ENCODE measurements at places on chromosomes 6 and 20.

- no peak for DNase-seq
These were observed 87.5 kb downstream of the ZFP64 start for GRCh38 chr20:52103913-52104545.

- DNase-seq = no peak
These were observed 438.2 kb downstream of the CD83 start for GRCh38 chr6:14555804-14556203.

DNA sequence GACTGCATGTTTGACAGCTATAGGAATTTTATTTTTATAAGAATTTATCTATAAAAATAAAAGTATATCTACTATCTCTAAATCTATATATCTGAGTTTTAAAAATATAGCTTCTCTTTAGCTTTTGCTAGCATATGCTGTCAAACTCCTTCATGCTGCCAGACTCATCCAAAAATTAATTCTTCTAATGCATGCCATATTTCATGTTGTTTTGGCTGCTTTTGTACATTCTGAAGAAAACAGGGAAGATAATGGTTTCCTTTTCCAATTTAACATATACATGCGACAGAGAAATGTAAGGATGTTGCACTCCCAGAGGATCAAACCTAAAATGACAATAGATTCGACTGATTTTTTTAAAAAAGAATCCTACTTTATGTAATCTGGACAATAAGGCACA is 577.2 kb upstream of the FLRT3 start:
- DNase-seq = no peak

GRCh38 chr6:126662966-126663365 is 323.1 kb downstream of the CENPW start:
- no peak for DNase-seq

DNA sequence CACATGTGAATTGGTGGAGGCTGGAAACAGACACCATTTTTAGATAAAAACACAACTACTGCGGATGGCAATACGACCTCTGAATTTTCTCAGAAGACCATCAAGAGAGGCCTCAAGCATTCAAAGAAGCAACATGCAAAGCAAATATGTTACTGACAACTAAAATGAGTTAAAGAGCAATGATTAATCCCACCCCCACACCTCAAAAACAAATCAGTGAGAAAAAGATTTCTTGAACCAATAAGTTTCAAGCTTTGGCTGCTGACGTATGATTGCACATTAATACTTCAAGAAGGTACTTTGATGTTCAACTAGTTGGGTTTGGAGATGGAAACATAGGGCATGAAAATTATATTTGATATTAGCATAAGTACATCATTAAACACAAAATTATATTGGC is 982 bp downstream of the MMUT start:
- no peak for DNase-seq

DNA sequence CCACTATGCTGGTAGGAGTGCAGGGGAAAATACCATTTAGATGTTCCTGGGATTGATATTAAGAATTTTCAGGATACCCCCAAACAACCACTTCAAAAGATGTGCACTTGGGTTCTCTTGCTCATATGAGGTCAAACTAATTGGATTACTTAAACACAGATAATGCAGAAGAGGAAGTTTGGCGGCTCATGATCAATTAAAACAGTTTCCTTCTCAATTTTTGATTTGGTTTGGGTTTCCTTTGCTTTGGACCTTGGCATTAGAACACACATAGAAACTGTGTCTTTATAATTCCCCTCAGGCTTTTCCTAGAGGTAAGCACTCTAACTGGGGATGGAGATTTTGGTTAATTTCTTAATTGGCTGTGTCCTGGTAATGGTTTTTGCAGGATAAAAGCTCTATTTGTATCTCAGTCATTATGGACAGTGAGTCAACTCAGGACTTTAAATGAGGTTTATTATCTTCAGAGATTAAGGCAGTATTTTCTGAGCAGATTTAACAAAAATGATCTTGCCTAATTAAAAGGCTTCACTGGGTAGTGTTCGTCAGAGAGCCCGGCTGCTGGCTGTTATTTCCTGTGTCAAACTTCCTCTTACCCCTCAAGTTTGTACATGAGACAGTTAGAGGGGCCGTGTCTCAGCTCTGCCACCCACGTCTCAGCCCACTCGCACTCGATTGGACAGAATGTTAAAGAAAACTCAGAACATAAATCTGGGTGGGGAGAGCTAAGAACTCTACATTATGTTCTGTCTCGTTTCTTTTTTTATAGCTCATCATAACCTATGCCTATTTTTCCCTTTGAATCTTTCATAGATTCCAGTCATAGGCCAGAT is 50.3 kb upstream of the PREP start:
- peak; percentile 7 for DNase-seq

DNA sequence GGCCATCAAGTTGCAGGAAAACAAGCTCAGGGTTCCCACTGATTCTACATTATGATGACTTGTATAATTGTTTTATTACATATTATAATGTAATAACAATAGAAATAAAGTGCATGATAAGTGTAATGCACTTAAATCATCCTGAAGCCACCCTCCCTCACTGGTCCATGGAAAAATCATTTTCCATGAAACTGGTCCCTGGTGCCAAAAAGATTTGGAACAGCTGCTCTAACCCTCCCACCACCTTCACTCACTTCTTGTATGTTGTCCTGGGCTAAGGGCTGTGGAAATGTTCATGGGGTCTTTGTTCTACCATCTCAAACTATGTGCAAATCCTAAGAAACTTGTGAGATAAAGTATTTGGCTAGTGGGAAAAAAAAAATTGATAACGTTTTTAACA is 133.8 kb downstream of the LRRC1 start:
- DNase-seq = no peak

- no peak for DNase-seq
These were observed 66.9 kb downstream of the FAXC start for GRCh38 chr6:99282479-99283062.

DNA sequence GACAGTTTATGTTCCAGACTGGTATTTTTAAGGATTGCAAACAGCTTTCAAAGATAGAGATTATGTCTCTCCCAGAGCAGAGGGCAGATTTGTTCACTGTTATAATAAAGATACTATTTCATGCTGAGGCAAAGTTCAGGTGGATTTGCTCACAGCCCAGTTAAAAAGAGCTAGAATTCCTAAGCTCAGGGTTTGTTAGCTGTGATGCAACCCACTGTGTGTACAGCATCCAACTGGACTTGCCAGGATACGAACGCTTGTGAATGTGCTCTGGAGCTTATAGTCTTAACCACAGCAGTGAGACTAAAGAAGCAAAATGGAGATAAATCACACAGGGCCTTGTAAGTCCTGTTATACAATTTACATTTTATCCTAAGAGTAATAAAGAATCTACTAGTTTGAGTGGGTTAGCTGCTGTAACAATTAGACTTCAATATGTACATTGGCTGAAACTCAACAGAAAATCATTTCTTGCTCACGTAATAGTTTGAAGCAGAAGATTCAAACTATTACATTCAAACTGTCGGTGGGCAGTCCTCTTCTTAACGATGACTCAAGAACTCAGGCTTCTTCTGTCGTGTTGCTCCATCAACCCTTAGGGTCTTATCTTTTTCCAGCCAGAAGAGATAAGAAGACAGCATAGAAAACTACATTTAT is 204.0 kb upstream of the PLN start:
- no peak for DNase-seq

GRCh38 chr6:25113436-25113835 is 165.7 kb upstream of the CARMIL1 start:
- no peak for DNase-seq

DNA sequence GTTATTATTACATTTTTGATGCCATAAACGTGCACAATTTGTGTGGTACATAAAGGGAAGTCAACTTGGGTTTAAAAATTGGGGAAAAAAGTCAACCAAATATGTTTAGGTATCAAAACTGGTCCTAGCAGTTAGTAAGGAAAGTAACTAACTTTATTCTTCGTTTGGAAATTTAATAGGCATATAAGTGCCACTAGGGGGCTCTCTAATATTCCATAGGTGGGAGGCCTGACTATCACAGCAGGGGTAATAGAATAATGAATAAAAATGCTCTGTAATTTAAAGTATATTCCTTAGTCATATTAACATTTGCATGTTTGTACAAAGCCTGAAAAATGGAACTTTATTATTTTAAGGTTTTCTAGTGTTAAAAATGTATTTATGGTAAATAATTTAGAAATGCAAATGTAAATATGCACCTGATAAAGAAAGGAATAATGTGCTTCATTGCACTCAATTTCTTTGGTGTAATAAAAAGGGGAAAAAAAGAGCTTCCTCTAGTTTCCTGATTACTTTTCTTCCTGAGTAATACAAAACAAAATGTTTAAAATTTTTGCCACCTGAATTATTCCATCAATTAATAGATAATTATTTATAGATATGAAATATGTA is 125.7 kb upstream of the HDAC2 start:
- DNase-seq = no peak

- no peak for DNase-seq
These were observed 457.1 kb downstream of the HACE1 start for GRCh38 chr6:104402572-104402971.

- no peak for DNase-seq
These were observed 21.3 kb downstream of the PDE10A start for GRCh38 chr6:165641672-165642156.

GRCh38 chr6:15408008-15408407 is 162.1 kb downstream of the JARID2 start:
- no peak for DNase-seq

Measured in stimulated activated CD8-positive, alpha-beta memory T cell treated with anti-CD3 and anti-CD28 coated beads, Interleukin-15, amount 100 ng/mL, for 1 hour (primary cell).